Psoas muscle (tissue), 8 donors: ENCODE measurements at places on chromosomes 12 and 14. TPM values are rescaled to one million over a fixed set of nuclear protein-coding genes. Genes with fewer than 3 reads are reported as not detected.

KCNH5 gene
- total RNA-seq, result not detected

DNA sequence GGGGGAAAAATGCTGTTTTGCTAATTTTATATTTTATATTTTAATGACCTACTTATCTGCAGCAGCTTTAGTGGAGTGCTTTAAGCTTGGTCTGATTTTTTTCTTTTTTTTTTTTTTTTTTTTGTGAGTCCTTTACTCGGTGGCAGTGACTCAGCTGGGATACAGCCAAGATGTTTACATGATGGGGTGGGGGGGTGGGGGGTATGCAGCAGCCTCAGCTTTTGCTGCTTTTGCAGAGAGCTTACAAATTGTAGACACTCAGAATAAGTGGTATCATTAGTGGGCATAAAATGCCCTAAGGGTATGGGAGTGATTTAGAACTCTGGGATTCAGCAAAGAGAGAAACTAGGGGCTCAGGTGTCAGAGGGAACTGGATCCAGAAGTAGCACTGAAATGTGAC, 38.2 kb upstream of the ARHGAP5 start:
- no peak for DNase-seq

GRCh38 chr12:26389343-26389742, 194.0 kb downstream of the SSPN start:
- DNase-seq, result no peak

DNA sequence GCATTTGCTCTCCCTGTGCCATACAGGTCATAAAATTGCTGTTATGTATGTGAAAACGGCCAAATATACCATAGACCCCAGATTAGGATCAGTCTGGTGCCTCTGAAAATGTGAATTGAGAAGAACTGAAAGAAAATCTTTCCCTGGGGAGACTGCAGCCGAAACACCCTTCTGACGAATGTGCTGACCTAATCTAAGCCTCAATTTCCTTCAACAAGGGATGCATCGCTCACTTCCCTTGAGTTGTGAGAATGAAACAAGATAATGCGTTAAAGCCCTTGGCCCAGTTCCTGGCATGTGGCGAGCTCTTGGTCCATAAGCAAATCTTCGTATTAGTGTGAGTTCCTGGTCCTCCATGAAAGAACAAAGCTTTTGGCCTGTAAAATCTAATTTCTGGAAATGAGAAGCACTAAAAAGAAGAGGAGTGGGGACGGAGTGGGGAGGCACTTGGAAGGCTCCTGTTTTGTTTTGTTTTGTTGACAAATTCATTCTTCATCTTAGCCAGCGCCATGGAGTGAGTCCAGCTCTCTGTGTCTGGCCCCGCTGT, 49.5 kb upstream of the RTRAF start:
- DNase-seq, result no peak

- DNase-seq, result no peak
Measured at GRCh38 chr12:128019996-128020544, 246.9 kb upstream of the TMEM132C start.

DNA sequence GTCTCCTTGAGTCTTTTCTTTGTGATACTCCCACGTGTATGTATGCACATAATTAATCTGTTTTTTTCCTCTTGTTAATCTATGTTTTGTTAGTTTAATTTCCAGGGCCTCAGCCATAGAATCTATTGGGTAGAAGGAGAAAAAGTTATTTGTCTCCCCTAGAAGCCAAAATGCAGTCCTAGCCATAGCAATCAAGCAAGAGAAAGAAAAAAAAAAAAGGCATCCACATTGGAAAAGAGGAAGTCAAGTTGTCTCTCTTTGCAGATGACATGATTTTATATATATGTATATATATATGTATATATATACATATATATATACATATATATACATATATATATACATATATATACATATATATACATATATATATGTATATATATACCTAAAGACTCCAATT, 25.4 kb upstream of the ETV6 start:
- DNase-seq, result no peak

DNA sequence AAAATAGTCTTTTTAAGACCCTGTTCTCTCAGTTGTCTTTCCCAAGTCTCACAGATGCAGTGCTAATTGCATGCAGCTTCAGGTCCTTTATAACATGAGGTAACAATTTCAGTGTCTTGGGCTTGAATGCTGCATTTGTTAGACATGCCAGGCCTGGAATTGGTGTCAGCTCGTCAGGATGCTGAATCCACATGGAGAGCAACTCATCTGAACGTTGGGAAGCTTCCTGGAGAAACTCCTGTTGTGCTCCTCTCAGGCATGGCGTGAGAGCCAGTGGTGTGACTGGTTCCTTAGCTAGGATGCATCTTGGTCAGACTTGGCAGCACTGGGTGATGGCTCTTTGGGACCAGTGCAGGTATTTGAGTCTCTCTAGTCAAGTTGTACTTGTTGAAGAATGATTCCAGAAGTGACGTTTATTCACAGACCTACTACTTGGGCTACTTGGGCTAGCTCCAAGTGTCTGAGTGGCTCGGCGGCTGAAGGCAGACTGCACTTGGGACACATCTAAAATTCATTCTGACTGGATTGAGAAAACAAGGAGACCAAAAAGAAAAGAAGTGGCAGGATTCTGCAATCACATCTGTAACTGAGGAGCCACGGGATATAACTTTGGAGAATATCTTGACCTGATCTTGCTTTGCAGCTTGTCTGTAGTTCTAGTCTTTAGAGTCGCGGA, 134.8 kb upstream of the ARHGAP5 start:
- no peak for DNase-seq

GPR84 gene
- not detected for total RNA-seq

- DNase-seq, result no peak
Measured at GRCh38 chr14:98456231-98456630, 815.8 kb downstream of the BCL11B start.

GRCh38 chr12:97967831-97968230, 505.2 kb downstream of the RMST start:
- DNase-seq, result no peak

- DNase-seq, result no peak
Measured at GRCh38 chr14:55926007-55926406, 192.2 kb upstream of the PELI2 start.

DNA sequence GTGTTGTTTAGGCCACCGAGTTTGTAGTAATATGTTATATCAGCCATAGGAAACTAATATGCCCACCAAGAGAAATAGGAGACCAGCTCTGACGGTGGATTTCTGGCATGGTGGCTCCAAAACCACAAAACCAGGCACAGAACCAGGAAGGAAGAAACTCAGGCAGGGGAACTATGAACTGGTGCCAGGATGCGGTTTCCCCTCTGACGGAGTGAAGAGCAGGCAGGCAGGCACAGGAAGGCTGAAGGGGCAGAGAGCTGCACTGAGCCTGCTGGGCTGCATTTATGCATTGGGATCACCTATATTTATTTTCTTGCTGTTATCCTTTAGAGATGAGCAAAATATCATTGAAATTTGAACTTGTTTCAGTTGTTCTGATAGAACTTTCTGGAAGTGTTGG, 479.4 kb downstream of the VRK1 start:
- DNase-seq, result no peak

- no peak for DNase-seq
Measured at GRCh38 chr12:68450947-68451260, 118.7 kb upstream of the MDM1 start.

B4GALNT1 gene
- total RNA-seq, result 10.0 TPM

RHEBL1 gene
- total RNA-seq, result not detected

GRCh38 chr12:39499296-39499695, 56.4 kb upstream of the KIF21A start:
- no peak for DNase-seq

GRCh38 chr14:94631050-94631449, 18.9 kb downstream of the SERPINA3 start:
- DNase-seq, result no peak

GCH1 gene
- total RNA-seq, result 0.65 TPM

GRCh38 chr12:105724641-105725040, 394.1 kb downstream of the C12orf75 start:
- no peak for DNase-seq

DNA sequence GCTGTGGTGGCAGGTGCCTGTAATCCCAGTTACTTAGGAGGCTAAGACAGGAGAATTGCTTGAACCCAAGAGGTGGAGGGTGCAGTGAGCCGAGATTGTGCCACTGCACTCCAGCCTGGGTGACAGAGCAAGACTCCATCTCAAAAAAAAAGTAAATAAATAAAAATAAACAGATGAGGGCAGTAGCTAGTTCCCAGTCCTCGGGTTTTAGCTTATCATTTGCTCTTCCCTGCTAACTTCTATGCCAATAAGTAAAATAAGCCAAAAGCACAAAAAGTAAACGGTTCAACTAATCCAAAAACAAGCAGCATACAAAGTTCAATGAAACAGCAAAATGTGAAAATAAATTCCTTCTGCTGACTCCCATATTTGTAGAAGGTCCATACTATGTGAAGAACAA, 133.0 kb upstream of the TMCC3 start:
- no peak for DNase-seq

DNA sequence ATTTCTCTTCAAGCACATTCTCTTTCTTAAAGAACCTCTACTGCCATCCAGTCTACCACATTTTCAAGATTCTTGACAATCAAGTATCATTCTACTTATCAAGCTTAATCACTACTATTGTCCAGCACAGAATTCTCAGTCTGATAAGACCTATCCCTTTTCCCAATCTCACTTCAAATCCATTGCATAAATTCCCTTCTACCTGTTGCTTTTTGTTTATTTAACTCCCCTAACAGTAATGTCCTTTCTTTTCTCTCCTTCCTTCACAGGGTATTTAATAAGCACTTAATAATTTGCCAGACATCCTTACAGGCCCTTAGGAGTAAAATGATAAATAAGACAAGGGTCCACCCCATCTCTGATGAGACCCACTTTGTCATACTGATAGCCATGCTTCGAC, 41.7 kb downstream of the ZFC3H1 start:
- DNase-seq, result no peak

TMEM121 gene
- total RNA-seq, result 0.38 TPM

FOXG1 gene
- total RNA-seq, result 5.5 TPM

DNA sequence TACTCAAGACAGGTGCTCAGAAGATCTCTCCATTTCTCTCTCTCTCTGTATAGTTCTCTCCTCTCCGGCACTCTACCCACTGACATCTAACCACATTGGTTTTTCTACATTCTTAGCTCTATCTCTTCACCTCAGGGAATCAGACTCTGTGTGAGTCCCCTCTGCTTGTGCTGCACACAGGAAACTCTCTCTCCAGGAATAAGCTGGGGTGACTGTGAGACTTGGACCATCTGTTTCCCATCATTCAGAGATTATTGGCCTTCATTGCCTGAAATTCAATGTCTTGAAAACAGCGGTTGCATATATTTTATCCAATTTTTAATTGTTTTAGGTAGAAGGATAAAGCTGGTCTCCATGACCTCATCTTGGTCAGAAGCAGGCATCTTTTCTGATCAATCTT, 105.0 kb downstream of the SLC35F4 start:
- no peak for DNase-seq

GRCh38 chr12:121060149-121061001, 21.3 kb upstream of the OASL start:
- no peak for DNase-seq

GRCh38 chr14:54085232-54085761, 128.7 kb upstream of the BMP4 start:
- no peak for DNase-seq

- no peak for DNase-seq
Measured at GRCh38 chr14:90039253-90040010, 22.4 kb upstream of the KCNK13 start.

GRCh38 chr14:36344211-36344610, 23.8 kb upstream of the MBIP start:
- no peak for DNase-seq

ST8SIA1 gene
- total RNA-seq, result 0.67 TPM

PSMD9 gene
- total RNA-seq, result 20.1 TPM

- DNase-seq, result no peak
Measured at GRCh38 chr14:50812180-50812579, 18.8 kb downstream of the NIN start.

DNA sequence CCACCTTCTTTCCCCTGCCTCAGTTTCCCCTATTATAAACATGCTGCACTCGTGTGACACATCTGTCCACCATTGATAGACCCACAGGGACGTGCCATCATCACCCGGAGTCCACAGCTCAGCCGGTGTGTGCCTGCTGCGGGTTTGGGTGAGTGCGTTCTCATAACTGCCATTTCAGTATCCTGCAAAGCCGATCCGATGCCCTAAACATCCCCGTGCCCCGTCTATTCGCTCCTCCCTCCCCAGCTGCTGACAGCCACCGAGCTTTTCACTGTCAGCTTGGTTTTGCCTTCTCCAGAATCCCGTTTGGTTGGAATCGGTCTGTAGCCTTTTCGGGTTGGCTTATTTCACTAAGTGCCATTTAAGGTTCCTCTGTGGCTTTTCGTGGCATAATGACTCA, 3.9 kb downstream of the LRCOL1 start:
- DNase-seq, result peak; percentile 25

C12orf50 gene
- total RNA-seq, result not detected

GRCh38 chr12:9776781-9777180, 16.1 kb upstream of the CD69 start:
- DNase-seq, result no peak

KRT73 gene
- total RNA-seq, result not detected

KRT6C gene
- not detected for total RNA-seq

SDS gene
- not detected for total RNA-seq

DNA sequence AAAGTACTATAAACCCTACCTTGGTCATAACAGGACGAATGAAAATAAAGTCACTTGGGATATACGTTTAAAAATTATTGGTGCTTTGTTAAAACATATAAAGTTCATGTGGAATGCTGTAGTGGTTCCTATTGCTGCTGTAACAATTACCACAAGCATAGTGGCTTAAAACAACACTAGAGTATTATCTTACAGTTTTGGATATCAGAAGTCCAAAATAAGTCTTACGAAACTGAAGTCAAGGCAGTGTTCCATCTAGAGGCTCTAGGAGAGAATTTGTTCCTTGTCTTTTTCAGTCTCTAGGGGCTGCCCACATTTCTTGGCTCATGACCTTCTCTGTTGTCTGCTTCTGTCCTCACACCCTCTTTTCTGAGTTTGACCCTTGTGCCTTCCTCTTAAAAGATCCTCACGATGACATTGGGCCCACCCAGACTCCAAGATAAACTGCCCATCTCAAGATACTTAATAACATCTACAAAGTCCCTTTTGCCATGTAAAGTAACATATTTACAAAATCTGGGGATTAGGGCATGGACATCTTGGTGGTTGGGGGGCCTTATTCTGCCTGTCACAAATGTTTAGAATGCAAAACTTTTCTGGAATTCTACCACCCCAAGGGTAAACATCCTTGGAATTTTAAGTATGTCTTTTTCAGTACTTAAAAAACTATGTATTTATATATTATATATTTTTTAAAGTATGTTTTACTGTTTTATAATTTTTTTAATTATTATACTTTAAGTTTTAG, 178.1 kb downstream of the ETNK1 start:
- DNase-seq, result no peak

KRT77 gene
- total RNA-seq, result not detected

- no peak for DNase-seq
Measured at GRCh38 chr12:10320643-10321042, 13.0 kb downstream of the KLRD1 start.

INHBC gene
- 0.18 TPM for total RNA-seq

DNA sequence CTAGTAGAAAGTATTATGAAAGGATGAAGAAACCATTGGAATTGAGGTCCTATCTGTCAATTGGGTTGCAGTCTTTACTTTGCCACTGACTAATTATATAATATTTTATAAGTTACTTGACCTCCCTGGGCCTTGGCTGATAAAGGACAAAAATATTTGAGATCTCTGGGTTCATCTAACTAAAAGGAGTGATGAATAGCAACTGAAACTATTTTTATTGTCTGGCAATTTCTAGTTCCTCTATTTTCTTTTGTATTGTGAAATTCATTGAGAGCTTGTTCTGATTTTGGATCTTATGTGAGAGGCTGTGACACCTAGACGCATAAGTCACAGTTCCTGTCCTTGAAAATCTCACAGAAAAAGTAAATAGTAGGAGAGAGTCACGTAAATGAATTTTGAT, 415.7 kb upstream of the ATP2B1 start:
- DNase-seq, result no peak

PPM1H gene
- 3.3 TPM for total RNA-seq
